ENCODE measurements at places on chromosomes 16 and 17.

- DNase-seq = no peak
Measured at GRCh38 chr16:68416057-68417046, 32.0 kb downstream of the SMPD3 start.

DNA sequence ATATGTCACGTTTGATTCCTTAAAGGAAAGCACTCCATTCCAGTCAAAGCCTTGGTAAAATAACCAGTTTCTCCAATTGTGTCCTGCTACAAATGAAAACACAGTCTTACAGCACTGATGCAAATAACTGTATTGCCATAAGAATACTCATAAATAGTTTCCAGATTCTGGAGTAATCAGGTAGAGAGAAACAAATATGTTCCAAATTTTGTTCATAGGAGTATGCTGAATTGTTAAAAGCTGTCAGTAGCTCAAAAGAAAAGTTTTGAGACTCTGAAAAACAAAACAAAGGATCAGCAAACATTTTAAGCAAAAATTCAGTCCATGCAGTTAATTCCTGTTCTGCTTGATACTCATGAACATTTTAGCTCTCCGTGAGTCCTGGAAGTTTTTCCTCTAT lies 7.8 kb downstream of the DHRS7B start:
- no peak for DNase-seq

DNA sequence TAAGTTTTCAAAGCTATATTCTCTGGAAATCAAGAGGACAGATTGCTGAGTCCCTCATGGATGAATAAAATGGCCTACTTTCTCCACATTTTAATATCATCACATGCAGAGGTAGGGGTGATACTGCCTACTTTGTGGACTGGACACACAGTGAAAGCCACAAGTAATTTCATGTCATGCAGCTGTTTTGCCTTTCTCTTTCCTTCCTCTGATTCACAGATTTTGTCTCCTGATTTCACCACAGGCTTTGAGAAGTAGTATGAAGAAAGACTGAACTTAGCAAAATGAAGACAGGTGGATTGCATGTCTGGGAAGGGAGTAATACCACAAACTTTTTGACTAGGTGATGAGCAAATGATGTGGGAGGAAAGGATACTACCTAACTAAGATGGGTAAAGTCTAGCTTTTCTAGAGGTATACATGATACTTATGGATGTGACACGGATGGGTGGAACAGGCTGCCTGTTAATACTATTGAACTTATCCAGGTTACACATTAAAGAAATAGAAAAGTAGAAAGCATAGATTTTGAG lies 478.4 kb upstream of the GOT2 start:
- no peak for DNase-seq

GRCh38 chr16:19748389-19749168 lies 30.5 kb downstream of the IQCK start:
- no peak for DNase-seq

DNA sequence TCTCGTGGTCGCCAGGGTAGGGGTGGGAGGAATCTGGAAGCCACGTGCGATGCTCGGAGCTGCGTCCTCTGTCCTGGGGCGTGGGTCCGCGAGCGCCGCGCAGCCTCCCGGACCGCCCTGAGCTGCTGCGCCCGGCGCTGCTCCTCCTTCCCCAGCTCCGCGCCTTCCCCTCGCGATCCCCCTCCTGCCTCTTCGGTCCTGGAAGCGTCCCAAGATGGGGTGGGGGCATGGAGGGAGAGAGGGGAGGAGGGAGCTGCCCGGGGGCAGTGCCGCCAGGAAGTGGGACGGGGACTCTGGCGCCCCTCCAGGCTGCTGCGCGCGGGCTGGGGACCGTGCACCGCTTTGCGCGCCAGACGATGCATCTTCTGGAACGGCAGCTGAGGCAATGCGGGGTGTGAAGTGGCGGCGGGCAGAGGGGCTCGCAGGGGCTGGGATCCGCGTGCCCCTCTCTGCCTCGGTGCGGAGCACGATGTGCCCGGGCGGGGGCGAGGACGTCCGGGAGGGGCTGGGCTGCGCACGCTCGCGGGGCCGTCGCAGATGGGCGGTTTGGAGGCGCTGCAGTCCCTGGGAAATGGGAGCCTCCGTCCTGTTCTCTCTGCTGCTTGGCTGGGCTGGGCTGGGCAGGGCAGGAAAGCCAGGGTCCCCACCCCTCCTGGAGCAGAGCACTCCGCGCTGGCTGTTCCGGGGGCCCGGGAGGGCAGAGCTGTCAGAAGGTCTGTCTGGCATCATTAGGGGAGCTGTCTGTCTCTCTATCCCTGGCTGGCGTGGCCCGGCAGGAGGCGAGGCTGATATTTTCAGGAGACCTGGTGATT lies 388.0 kb downstream of the SEC14L1 start:
- no peak for DNase-seq

- DNase-seq = no peak
Measured at GRCh38 chr16:86457501-86458148, 52.7 kb upstream of the FOXF1 start.

All from cortex of kidney (tissue), 1 donor.